ENCODE measurements at places on chromosomes 1 and 21.

GRCh38 chr1:165840423-165840822 lies 13.0 kb downstream of the UCK2 start:
- no peak for DNase-seq
- no peak overlapping the region for H3K4me3 ChIP-seq
- peaks cover 7% of the 10 kb centered on the region for H3K4me1 ChIP-seq
- H3K36me3 ChIP-seq = no peaks in the 10 kb centered on the region
- no peaks in the 10 kb centered on the region for H3K27me3 ChIP-seq
- H3K27ac ChIP-seq = no peak overlapping the region

DNA sequence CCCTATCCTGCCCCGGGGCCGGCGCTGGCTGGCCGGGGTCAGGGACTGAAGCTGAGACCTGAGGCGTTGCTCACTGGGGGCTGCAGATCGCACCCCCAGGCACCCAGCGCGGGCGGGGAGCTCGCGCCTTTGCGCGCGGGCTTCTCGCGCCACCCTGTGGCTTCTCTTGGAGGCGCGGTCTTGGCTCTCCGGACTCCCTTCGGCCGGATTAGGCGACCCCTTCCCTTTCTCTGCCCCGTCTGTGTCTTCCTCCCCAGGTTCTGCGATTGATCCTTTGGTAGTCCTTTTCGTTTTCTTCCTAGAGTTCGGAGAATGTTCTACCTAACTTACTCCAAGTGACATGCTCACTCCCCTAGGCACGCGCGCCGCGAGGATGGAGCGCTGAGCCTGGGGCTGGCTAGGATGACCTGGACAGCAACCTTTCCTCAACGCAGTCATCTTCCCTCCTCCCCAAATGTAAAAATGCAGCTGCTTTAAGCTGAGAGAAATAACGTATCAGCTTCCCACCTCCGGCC lies 495 bp upstream of the NTRK1 start:
- H3K4me3 ChIP-seq = peak overlapping the region; percentile 30
- DNase-seq = no peak
- H3K4me1 ChIP-seq = peaks cover 2% of the 10 kb centered on the region
- H3K36me3 ChIP-seq = no peaks in the 10 kb centered on the region

GRCh38 chr1:40267767-40268187 lies 9.7 kb downstream of the ZMPSTE24 start:
- no peak overlapping the region for H3K27ac ChIP-seq
- H3K36me3 ChIP-seq = no peaks in the 10 kb centered on the region
- H3K27me3 ChIP-seq = no peaks in the 10 kb centered on the region
- H3K4me1 ChIP-seq = no peaks in the 10 kb centered on the region

DNA sequence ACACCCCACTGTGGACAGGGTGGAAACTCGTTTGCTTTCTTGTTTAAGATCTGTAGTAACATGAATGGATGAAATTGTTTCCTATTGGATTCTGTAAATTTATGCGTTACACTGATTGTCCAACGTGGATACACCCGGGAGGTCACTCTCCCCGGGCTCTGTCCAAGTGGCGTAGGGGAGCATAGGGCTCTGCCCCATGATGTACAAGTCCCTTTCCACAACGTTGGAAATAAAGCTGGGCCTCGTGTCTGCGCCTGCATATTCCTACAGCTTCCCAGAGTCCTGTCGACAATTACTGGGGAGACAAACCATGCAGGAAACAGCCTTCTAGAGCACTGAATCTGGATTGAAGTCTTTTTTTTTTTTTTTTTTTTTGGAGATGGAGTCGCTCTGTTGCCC lies 1.4 kb downstream of the RCC1 start:
- H3K4me1 ChIP-seq = peaks cover 5% of the 10 kb centered on the region
- H3K36me3 ChIP-seq = peaks cover 45% of the 10 kb centered on the region
- no peak for DNase-seq
- H3K4me3 ChIP-seq = peak overlapping the region; percentile 83
- peak overlapping the region; percentile 89 for H3K27ac ChIP-seq

- no peaks in the 10 kb centered on the region for H3K4me1 ChIP-seq
- no peak overlapping the region for H3K4me3 ChIP-seq
- no peak for DNase-seq
Observed at GRCh38 chr1:13888351-13888986, 188.5 kb downstream of the PRDM2 start.

DNA sequence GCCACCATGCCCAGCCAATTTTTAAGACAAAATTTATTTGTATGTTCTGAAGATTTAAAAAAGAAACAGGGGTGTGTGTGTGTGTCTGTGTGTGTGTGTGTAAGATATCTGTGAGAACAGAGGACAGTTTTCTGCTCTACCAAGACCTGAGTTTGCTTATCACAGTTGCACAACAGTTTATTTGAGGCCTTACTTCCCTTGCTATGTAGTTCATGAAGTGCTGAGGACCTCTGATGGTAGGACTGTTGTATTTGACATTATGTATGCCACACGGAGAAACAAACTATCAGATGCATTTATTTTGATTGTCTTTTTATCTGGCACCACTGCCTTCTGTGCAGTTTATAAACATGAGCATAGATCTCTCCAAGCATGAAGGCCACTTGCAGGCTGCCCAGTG lies 355.2 kb downstream of the PBX1 start:
- H3K27me3 ChIP-seq = no peaks in the 10 kb centered on the region
- H3K4me3 ChIP-seq = no peak overlapping the region
- no peaks in the 10 kb centered on the region for H3K4me1 ChIP-seq

DNA sequence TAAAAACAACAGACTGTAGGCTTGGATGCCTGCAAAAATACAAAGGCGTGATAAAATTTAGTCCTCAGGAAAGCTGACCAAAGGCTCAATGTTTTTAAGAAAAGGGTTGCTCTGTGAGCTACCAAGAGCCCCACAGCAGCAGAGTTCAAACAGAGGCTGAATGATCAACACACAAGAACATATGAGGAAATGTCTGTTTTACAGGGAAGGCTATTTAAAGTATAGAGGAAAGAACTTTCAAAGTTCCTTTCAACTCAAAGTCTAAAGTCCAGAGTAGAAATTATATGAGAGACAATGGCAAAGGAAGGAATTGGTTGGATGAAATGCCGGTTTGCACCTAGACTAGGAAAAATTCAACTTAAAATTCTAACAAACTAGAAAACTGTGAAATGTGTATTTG lies 8.6 kb downstream of the CLSTN1 start:
- no peak for DNase-seq
- H3K27ac ChIP-seq = no peak overlapping the region
- no peaks in the 10 kb centered on the region for H3K36me3 ChIP-seq
- H3K4me1 ChIP-seq = peaks cover 2% of the 10 kb centered on the region

All from iPS DF 6.9 (cell line).